Stimulated activated CD4-positive, alpha-beta T cell treated with anti-CD3 and anti-CD28 coated beads, TNF-alpha, amount 100 ng/mL, for 4 hours (primary cell): ENCODE measurements at places on chromosomes 2 and 18.

DNA sequence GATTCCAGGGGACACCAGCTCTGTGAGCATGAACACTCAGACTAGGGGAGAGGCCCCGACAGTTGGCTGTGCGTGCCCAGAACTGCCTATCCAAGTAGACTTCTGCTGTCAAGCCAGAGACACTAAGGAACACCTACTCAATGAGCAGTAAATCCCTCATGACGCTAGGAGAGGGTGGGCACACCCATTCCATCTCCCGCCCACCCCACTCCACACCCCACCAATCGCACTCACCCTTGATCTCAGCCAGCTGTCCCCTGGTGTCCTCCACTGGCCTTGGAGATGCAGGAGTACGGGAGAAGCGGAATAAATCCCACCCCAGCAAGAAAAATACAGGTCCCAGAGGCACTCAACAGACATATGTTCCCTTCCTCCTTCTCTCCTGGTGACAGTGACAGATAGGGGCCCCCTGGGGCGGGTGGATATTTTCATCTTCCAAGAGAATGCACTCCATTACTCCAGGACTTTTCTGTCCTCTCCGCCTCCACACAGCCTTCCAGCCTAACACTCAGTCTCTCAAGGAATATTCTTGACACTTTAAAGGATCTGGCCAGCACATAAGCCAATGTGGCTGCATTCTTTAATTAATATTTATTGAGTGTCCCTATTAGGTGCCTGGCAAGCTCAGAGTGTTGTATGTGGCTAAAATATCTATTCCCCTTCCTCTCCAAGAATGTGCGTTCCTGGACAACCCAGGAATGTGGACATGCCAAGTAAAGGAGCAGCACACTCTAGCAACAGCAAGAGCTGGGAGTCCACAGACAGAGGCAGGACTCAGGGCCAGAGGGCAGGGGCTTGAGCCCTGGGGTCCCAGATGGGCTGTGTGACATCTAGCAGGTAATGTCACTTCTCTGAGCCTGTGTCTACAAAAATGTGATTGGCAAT lies 13.1 kb upstream of the SMAD7 start:
- DNase-seq: no peak

- no peak for DNase-seq
Measured at GRCh38 chr18:51757255-51757924, 559.9 kb upstream of the MEX3C start.

DNA sequence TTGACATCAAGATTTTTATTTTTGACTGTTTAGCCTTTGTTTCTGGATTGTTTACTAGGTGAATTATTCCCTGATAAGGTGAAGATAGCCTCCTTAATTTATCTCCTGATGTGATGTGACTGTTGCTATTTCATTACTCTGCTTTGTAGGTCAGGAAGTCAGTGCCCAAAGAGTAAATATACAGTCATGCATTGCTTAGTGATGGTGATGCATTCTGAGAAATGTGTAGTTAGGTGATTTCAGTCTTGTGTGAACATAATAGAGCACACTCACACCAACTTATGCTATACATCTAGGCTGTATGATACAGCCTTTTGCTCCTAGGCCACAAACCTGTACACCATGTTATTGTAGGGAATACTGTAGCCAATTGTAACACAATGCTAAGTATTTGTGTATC lies 102.4 kb upstream of the THUMPD2 start:
- DNase-seq: no peak

- DNase-seq: no peak
Measured at GRCh38 chr2:71643674-71644357, 190.5 kb downstream of the DYSF start.

DNA sequence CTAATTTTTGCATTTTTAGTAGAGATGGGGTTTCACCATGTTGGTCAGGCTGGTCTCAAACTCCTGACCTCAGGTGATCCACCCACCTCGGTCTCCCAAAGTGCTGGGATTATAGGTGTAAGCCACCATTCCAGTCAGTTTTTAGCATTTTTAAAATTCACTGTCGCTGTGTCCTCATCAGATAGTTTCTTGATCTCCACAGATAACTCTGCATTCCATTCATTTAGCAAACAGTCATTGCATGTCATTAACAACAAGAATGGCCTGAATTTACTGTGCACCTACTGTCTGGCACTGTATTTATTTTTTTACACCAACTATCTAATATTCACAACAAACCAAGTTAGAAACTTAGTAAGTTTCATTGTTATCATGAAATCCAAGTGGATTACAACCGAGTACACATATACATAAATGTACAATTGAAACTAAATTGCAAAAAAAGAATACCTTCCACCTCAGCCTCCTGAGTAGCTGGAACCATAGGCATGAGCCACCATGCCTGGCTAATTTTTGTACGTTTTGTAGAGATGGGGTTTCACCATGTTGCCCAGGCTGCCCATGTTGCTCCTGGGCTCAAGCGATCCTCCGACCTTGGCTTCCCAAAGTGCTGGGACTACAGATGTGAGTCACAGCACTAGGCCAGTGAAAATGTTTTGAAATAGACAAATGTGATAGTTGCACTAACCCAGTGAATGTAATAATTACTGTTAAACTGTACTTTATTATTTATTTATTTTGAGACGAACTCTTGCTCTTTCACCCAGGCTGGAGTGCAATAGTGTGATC lies 4.3 kb downstream of the MCEE start:
- DNase-seq: no peak
